ENCODE measurements at places on chromosomes 4 and X.

- no peak for DNase-seq
These were observed 17.0 kb downstream of the XKRX start for GRCh38 chrX:100911731-100912130.

DNA sequence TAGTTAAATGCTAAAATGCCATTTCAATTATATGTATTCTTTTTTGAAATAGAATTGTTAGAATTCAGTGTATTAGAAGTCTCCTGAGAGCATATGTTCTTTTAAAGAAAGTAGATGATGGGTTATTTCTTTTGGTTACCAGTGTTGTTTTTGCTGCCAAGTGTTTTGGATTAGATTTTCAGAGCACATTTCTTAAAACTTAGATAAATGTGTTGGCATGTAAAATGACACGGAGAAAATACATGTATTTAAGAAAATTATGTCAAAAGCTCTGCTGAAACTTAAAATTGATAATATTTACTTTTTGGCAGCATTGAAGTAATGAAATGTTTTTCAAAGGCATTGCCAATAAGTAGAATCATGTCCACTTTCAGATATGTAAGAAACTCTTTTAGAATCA is 379.7 kb downstream of the ADGRL3 start:
- DNase-seq: no peak

- DNase-seq: no peak
These were observed 1592.9 kb upstream of the TENM3 start for GRCh38 chr4:180650273-180650672.

- DNase-seq: no peak
These were observed 142.4 kb upstream of the FGF13 start for GRCh38 chrX:138853936-138854335.

DNA sequence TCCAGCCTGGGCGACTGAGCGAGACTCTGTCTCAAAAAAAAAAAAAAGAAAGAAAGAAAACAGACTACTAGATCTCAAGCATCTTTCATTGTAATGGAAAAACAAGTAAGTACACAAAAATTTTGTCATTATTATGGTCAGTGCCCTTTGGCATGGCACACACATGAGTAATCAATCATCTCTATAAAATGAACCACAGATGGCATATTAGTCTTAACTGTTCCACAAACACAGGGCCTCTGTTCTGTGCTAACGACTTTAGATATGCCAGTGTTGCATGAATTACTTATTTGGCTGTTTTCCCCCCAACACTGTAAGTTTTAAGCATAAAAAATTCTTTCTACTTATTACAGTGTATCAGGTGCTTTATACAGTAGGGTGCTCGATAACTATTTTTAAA is 90.4 kb downstream of the COX7B2 start:
- DNase-seq: no peak

DNA sequence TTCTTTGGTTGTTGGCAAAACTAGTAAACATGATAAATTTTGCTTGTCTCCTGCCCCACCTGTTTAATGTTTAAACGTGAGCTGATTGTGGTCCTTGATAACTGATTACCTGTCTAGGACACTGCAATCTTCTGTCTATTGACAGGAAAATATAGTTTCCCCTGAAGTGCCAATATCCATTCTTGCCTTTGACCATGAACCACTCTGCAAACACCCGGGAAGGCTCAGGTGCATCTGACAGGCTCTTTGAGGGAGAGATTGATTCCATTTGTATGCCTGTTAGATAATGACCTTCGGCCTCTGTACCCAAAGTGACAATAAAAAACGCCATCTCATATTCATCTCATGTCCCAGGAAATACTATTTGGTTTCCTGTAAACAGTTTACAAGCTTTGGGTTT is 453.0 kb downstream of the CENPC start:
- no peak for DNase-seq

- DNase-seq: no peak
These were observed 275.5 kb downstream of the PPARGC1A start for GRCh38 chr4:23614284-23614892.

DNA sequence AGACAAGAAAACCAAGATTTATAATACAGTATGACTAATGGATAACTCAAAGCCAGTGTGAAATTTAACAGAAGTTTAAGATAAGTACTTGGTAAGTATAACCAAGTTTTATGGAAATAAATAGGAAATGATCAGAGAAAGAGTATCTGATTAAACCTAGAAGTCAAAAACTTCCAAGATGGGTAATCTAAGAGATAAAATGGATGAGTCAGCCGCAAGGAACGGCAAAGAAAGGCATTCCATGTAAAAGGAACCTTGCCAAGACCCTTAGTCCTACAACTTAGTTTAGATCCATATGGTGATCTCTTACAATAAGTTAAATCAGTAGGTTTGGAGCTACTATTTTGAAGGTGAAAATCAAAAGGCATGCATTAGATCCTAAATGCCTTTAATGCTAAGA is 34.8 kb downstream of the LIN54 start:
- DNase-seq: no peak

GRCh38 chr4:159390648-159391047 is 287.8 kb downstream of the RAPGEF2 start:
- DNase-seq: no peak

DNA sequence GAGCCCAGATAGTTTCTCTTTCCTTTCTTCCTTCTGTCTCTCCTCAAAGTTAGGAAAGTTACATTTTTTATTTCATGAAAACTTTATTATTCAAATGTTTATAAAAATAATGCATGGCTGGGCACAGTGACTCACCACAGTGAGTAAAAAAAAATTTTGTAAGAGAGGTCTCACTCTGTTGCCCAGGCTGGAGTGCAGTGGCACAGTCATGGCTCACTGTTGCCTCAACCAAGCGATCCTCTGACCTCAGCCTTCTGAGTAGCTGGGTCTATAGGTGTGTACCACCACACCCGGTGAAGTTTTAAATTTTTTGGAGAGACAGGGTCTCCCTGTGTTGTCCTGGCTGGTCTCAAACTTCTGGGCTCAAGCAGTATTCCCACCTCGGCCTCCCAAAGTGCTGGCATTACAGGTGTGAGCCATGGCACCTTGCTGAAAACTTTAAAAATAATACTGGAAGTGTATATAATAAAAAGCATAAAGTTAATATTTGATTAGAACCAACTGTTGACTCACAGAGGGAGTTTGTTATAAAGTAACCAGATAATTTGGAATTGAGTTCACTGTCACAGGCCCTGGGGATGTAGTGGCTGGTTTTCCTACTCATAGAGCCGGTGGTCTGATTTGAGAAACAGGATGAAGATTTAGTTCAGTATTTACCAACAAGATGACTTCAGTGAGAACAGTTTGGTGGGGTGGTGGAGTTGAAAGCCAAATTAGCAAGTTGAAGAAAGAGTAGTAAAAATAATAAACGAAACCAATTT is 18.0 kb downstream of the CMC4 start:
- no peak for DNase-seq

DNA sequence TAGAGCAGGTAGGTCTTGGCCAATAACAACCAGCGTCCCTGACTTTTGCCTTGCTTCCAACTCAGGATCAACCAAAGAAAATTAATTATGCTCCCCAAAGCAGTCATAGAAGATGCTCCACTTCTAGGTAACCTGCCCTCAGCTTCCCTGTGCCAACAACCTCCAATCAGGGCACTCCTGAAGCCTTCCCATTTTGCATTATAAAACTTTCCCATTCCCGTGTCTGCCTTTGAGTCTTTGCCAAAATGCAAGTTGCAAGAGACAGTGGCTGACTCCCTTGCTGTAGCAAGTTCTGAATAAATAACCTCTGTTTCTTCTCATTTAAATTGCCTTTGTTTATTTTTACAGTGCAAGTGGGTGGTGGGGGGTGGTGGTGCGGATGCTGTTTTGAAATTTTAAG is 418.0 kb downstream of the PACRGL start:
- DNase-seq: no peak

All from activated naive CD4-positive, alpha-beta T cell treated with Interleukin-2 at 50 U/mL for 16 hours (primary cell).